Dermis microvascular lymphatic vessel endothelial cell (primary cell): ENCODE measurements at places on chromosomes 12 and 14. TPM values are rescaled to one million over a fixed set of nuclear protein-coding genes. Genes with fewer than 3 reads are reported as not detected.

DNA sequence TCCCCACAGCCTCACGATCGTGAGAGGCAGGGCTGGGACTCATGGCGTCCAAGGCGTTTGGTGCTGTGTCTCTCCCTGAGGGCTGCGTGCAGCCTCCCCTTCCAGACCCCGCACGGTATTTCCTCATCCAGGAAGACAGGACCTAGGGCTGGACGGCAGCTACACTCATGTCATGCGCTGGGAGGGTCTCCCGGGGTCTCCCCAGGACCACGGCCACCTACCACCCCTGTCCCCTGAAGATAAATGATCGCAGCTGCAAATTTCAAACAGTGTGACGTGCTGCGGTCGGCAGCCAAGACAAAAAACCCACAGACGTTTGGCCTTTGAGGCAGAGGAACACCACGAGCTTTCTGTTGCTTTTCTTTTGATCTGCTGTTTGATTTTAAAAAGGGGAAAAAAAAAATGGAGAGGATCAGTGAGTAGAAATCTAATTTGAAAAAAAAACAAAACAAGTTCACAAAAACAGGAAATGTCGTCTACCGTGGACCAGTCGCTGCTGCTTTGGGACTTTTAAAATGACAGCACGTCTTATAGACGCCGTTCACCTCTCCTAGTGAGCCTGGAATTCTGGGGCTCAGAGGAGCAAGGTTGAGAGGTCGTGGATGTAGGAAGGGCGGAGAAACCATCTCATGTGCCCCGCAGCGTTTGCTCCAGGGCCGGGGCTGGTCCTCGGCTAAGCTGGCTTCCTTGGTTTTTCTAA lies 237.6 kb downstream of the SLC41A2 start:
- DNase-seq = peak; percentile 29

DNA sequence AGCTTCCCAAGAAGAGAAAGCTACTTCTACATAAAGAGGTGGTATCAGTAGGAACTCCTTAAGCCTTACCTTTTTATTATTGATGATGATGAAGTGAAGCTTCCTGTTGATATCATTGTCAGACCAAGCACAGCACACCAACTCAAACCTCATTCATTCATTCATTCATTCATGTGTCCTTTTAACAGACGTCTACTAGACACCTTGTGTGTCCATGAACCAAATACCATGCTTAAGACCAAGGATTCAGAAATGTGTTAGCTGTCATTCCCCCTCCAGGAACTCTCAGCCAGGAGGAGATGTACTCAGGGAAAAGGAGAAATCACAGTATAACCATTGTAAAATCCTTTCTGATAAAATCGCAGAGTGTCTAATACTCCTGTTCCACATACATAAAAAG lies 194.8 kb downstream of the ZFP36L1 start:
- DNase-seq = no peak

- DNase-seq = peak; percentile 49
These were observed 554 bp downstream of the SPPL3 start for GRCh38 chr12:120903412-120904196.

DNA sequence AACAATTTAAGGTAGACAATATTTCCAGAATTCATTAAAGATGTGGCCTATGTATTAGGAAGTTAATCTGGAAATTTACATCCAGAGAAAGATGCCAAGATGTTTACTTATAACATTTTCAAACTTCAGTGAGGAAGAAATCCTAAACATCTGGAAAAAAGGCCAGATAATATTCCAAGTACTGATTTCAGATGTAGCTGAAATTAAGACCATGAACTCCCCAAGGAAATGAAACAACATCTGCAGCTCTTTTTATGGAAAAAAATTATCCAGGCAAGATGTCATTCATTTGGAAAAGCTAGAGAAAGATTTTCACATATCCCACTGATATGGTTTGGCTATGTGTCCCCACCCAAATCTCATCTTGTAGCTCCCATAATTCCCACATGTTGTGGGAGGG lies 35.0 kb downstream of the GNG2 start:
- no peak for DNase-seq

GRCh38 chr12:25839470-25839869 lies 119.0 kb upstream of the RASSF8 start:
- DNase-seq = peak; percentile 64

DNA sequence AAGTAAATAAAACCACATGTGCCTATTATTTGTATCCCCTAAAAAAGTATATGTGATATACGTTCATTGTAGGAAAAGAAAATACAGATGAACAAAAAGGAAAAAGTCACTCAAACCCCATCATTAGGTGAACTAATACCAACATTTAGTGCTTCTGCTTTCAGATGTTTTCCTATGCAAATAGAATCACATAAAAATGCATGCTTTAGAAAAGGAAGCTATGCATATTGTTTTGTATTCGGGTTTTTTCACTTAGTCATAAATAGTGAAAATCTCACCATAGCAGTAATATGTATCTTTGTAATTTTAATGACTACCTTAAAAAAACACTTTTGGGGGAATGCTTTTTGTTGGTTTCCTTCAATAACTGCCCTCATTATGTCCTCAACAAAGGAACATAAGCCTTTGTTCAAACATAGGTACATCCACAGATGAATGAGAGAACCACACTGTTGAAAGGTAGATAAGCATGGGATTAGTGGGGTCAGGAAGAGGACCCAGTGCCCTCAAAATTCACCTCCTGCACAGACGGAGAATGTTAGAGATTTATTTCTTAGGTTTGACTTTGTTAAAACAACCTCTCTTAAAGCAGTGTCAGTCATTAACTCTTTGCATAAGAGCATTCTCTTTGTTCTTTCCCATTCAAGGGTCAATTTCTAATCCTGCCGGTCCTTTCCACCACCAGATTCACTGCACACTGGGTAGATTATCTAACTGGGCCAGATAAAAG lies 6.5 kb downstream of the AMDHD1 start:
- no peak for DNase-seq

DNA sequence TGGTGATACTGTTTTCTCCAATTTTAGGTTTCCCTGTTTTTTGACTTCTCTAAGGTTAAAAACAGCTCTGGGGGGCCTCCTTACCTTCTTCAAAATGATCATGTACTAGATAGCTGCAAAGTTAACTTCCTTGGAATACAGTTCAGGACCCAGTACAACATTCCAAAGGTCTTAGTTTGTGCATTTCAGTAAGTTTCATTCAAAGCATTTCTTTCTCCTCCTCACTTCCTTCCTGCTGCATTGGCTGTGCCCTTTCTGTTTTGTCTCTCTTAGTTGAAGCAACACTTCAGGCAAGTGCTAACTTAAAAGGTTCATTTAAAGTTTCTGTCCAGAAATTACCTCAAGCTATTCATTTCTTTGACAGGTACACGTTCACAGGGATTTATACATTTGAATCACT lies 95.7 kb downstream of the SCN8A start:
- peak; percentile 18 for DNase-seq

DNA sequence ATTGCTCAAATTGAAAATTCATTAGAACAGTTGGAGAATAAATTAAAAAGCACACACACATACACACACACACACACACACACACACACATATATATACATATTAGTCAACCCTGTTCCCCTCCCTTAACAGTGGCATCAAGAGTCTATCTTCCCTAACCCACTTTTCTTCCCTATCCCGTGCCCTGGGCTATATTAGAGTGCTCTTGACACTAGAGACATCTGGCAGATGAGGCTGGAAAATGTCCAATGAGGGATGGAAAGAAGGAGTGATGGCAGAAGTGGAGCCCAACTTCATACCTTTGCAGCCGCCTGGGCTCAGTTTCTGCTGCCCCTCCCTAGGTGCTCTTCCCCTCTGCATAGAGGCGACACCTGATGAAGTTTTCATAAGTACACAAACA lies 172.4 kb upstream of the NUDT4 start:
- DNase-seq = no peak

- DNase-seq = no peak
These were observed 610 bp upstream of the KMT2D start for GRCh38 chr12:49061157-49061650.

DNA sequence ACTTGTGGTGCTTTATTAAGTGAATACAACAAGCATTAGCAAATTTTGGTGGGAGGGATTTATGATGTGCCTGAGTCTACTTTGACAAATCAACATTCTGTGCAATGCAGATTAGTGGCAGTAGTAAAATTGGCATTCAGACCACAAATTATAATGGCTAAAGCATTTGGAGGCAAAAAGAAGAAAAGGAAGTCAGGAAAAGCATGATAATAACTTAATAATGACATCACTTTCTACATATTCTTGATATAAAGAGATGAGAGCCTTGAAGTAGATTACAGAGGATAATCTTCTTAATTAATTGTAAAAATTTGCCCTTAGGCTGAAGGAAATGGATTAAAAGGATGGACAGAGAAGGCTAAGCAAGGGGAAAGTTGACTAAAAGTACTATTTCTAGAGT lies 126.0 kb downstream of the SLC6A15 start:
- DNase-seq = no peak

DNA sequence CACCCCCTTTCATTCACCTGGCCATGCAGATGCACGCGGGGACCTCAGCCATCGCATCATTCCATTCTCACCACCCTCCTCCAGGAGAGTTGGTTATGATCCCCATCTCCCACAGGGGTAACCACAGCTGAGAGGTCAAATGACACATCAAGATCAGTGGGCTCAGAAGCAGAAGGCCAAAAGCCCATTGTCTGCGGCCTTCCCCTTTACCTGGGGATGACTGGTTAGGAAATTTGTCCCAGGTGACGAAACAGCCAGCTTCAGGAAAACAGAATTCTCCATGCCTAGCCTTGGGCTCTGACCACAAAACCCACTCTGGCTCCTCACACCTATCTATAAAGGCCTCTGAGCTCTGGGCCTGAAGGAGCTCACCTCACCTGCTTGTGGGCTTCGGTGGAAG lies 36.1 kb downstream of the ZFP36L1 start:
- DNase-seq = no peak

The AKAP5 gene
- total RNA-seq = 0.13 TPM in 2 replicates

The IFNG-AS1 gene
- total RNA-seq = not detected in 2 replicates

The CIROP gene
- total RNA-seq = not detected in 2 replicates

The FAM186B gene
- 0.13 TPM in 2 replicates for total RNA-seq

The KCNC2 gene
- not detected in 2 replicates for total RNA-seq

The KRT82 gene
- total RNA-seq = not detected in 2 replicates

The NFE2 gene
- total RNA-seq = not detected in 2 replicates

The CAPZA3 gene
- total RNA-seq = not detected in 2 replicates
